ENCODE measurements at places on chromosomes 3 and 15.
A peak's percentile ranks its signal among the peaks of the same experiment; 100 is the strongest.

GRCh38 chr3:171066206-171066605 is 39.7 kb upstream of the SLC2A2 start:
- DNase-seq, result no peak

GRCh38 chr15:31335989-31336592 is 9.5 kb downstream of the KLF13 start:
- no peak for DNase-seq

- DNase-seq, result no peak
Measured at GRCh38 chr15:71329497-71330260, 214.4 kb downstream of the THSD4 start.

DNA sequence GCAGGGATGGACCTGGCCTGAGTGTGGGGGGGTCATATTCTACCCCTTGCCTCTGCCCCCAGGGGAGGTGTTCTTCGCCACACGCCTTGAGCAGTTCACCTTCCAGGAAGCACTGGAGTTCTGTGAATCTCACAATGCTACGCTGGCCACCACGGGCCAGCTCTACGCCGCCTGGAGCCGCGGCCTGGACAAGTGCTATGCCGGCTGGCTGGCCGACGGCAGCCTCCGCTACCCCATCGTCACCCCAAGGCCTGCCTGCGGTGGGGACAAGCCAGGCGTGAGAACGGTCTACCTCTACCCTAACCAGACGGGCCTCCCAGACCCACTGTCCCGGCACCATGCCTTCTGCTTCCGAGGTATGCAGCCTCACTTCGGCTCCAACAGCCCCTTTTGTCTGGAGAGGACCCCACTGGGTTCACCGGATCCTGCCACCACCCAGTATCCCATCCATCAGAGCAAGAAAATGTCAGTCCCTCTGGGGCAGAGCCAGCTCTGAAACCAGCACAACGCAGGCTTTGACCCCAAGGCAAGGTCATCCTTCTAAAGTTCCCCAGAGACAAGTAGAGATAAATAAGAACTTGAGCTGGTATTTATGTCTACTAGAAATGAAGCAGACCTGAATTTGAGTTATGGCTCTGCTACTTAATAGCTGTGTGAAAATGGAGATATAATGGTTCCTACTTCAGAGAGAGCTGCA is 45.8 kb downstream of the HAPLN3 start:
- DNase-seq, result no peak

GRCh38 chr3:453106-453505 is 256.5 kb downstream of the CHL1 start:
- DNase-seq, result no peak

- no peak for DNase-seq
Measured at GRCh38 chr3:55296791-55297190, 190.3 kb downstream of the WNT5A start.

- DNase-seq, result no peak
Measured at GRCh38 chr3:28598165-28598564, 249.5 kb upstream of the AZI2 start.

DNA sequence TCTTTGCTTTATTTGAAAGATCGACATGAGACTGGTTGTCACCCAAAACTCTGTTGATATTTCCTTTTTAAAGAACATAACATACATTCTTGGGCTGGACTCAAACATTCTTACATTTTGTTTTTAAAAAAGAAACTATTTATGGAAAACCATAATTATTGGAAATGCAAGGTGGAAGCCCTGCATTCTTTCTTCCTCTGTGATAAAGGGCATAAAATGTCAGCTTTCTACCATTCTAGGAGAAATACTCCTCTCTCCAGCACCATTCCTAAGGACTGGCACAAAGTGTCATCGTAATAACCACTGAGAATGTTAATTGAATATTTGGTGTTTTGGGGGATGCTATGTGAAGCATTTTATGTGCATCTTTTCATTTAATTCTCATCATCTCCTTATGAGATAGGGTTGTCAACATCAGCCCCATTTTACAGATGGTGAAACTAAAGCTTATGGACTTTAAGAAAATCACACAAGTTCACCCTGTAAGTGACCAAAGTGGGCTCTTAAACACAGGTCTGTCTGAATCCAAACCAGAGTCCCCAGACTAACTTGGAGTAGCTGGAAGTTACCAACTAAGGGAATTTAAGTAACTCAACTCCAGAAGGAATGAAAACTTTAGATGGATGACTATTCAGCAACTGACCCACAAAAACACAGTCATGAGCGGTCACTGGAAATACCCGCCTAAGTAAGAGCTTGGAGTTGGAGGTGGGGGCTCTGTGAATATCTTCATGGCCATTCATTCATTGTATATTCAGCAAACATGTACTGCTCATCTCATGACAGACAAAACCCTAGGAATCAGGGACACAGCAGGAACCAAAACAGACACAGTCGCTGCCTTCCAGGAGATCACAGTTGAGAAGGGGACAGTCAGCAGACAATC is 45.9 kb upstream of the LMCD1 start:
- no peak for DNase-seq

- DNase-seq, result no peak
Measured at GRCh38 chr15:69734699-69735098, 282.1 kb downstream of the RPLP1 start.

GRCh38 chr15:45391746-45392583 is 13.6 kb upstream of the GATM start:
- DNase-seq, result no peak

DNA sequence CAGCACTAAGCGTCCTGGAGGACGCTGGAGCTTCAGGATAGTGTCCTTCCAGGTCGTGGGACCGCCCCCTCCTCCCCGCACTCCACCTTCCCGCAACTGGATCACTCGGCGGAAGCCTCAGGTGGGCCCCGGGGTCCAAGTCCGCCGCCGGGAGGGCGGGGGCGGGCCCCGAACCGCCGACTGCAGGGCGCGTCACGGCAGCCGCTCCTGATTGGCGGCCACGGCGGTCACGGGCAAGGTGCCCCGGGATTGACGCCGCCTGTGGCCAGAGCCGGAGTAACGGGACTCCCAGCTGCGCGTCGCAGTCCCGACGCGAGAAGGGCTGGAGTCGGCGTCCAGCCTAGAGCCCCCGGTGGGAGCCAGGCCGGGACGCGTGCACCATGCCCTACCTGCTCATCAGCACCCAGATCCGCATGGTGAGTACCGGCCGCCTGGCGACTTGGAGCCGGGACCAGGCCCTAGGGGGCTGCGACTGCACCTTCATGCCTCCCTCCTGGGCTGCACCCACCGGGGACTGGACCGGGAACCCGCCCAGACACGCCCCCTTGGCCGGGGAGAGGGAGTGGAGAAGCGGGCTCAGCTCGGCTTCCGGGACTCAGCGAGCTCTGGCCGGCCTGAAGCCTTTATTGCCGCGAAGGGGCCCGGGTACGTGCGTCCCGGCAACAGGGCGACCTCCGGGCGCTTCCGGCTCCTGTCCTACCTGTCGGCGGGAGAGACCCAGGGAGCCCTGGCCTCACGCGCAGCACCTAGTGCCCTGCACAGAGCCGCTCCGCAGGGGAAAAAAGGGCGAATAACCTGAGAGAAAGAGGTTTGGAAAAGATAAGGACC is at the start of gene GCHFR:
Gene GCHFR, plus strand, starts transcription at position 268 of the 828 bp plus-strand sequence. Its CDS starts 113 bp downstream, at position 381.
- DNase-seq, result peak; percentile 82

GRCh38 chr3:52887166-52887565 is 10.2 kb downstream of the STIMATE start:
- DNase-seq, result no peak

GRCh38 chr15:79028411-79028964 is 62.1 kb downstream of the RASGRF1 start:
- peak; percentile 53 for DNase-seq

- DNase-seq, result no peak
Measured at GRCh38 chr3:134970895-134971294, 175.8 kb downstream of the EPHB1 start.

GRCh38 chr15:29942143-29942542 is 119.9 kb upstream of the TJP1 start:
- no peak for DNase-seq

GRCh38 chr15:88512601-88513000 is 33.9 kb downstream of the DET1 start:
- no peak for DNase-seq

GRCh38 chr15:80615783-80616391 is 79.2 kb upstream of the ABHD17C start:
- DNase-seq, result no peak

DNA sequence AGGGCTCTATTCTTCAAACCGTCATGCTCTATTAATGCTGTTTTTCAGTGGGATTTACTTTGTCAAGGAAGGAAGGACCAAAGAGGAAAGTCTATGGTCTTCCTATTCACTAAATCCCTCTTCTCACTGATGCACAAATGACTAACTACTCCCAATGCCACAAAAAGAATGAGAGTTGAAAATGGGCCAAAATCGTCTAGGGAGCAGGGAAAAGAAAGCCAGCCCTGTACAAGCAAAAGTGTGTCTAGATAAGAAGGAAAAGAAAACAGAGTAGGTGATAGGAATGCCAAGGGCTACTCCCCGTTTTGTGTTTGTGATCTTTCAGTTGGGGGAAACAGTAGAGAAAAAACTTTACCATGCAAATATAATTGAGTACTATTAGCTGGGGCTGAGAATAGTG is 97.2 kb upstream of the TMCO5A start:
- no peak for DNase-seq

DNA sequence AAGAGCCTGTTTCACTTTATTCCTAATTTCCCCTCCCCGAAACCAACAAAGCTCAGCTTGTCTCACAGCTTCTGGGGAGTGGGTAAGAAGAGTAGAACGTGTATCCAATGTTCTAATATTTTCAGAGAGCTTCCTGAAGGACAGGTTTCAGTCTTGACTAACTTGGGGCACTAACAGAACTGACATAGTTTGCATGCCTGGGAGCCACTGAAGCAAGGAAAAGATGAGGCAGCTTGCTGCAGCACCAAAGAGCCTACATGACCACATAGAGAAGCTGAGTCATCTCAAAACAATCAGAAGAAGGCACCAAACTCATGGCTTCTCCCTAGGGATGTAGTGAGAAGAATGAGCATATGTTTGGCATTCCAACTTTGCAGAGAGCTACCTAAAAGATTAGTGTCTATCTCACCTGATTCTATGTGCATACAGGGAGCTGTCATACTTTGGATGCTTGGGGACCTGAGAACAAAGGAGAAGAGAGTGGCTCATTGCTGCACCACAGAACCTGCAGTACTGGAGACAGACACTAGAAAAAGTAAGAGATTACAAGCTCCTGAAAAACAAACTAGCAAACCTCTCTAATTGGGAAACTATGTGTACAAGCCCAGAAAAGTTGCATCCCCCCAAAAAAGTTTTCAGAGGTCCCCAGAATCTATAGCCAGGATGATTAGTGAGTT is 86.9 kb downstream of the DCLK3 start:
- no peak for DNase-seq

DNA sequence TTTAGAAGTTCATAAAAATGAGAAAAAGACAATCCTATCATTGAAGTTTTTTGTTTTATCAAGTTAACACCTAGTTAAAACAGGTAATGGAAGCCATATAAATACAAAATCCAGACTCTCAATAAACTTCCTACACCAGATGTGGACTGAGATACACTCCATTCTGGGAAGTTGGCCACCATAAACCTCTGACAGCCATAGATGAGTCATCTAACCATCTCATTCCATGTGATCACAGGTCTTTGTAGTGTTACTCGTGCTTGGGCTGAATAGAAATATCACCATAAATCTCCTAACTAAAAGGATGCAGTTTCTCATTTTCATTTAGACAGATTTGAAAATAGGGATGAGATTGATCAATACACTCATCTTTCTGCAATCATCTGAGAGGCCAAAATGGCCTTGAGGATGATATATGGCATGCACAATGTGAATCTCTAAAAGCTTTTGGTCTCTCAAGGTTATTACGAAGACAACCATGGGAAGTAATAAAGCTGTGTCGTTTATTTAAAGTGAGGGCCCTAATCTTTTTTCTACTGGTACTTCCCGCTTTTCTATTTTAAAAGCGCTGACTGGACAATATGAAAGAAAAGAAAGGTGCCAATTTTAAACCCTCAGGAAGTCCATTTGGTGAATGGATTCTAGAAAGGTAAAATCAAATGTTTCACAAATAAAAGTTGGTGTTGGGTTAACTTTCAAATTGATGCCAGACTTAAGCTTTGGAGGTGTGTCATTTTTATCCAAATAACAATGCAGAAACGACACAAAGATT is 155.5 kb downstream of the POLR2M start:
- no peak for DNase-seq

DNA sequence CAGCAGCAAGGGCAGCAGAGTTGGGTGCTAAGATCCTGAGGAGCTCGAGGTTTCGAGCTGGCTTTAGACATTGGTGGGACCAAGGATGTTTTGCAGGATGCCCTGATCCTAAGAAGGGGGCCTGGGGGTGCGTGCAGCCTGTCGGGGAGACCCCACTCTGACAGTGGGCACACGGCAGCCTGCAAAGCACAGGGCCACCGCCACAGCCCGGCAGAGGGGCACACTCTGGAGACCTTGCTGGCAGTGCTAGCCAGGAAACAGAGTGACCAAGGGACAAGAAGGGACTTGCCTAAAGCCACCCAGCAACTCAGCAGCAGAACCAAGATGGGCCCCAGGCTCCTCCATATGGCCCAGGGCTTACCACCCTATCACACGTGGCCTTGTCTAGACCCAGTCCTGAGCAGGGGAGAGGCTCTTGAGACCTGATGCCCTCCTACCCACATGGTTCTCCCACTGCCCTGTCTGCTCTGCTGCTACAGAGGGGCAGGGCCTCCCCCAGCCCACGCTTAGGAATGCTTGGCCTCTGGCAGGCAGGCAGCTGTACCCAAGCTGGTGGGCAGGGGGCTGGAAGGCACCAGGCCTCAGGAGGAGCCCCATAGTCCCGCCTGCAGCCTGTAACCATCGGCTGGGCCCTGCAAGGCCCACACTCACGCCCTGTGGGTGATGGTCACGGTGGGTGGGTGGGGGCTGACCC is 18.8 kb downstream of the SEC61A1 start:
- DNase-seq, result no peak

GRCh38 chr15:32089851-32090359 is 59.6 kb downstream of the CHRNA7 start:
- DNase-seq, result no peak

GRCh38 chr3:7461202-7461825 is 600.4 kb downstream of the GRM7 start:
- DNase-seq, result no peak

DNA sequence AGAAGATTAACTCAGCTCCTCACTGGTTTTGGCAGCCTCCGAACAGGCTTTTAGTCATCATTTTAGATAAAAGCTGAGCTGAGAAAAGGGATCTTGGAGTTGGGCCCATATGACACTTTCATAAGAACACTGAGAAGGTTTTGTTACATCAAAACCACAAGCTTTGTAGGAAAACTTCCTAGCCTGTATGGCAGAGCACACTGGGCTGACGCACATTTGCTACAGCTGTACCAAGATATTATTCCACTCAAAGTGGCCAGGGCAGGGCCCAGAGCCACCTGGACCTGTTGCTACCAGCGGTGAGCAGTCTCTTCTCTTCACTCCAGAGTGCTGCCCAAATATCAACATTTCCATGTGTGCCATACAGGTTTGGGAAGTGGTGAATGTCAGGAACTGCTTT is 160.5 kb upstream of the CCDC54 start:
- DNase-seq, result no peak

- DNase-seq, result peak; percentile 57
Measured at GRCh38 chr3:185825639-185826481, 1.0 kb upstream of the IGF2BP2 start.

DNA sequence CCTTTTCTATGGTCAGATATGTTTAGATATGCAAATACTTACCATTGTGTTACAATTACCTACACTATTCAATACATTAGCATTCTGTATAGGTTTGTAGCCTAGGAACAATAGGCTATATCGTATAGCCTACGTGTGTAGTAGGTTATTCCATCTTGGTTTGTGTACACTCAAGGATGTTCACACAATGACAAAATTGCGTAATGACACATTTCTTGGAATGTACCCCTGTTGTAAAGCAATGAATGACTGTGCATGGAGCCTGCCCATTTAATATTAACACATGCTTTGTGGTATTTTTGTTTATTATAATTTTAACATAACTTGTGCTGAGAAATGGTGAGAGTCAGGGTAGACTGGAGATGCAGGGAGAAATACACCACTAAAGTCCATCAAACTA is 154.9 kb downstream of the LEKR1 start:
- DNase-seq, result no peak
